Stimulated activated CD4-positive, alpha-beta T cell treated with anti-CD3 and anti-CD28 coated beads, Interleukin-1b, Interleukin-23, amount 100 ng/mL, for 1 hour (primary cell): ENCODE measurements at places on chromosomes 1 and 21.

- DNase-seq, result no peak
Observed at GRCh38 chr1:217495249-217495648, 135.6 kb downstream of the GPATCH2 start.

DNA sequence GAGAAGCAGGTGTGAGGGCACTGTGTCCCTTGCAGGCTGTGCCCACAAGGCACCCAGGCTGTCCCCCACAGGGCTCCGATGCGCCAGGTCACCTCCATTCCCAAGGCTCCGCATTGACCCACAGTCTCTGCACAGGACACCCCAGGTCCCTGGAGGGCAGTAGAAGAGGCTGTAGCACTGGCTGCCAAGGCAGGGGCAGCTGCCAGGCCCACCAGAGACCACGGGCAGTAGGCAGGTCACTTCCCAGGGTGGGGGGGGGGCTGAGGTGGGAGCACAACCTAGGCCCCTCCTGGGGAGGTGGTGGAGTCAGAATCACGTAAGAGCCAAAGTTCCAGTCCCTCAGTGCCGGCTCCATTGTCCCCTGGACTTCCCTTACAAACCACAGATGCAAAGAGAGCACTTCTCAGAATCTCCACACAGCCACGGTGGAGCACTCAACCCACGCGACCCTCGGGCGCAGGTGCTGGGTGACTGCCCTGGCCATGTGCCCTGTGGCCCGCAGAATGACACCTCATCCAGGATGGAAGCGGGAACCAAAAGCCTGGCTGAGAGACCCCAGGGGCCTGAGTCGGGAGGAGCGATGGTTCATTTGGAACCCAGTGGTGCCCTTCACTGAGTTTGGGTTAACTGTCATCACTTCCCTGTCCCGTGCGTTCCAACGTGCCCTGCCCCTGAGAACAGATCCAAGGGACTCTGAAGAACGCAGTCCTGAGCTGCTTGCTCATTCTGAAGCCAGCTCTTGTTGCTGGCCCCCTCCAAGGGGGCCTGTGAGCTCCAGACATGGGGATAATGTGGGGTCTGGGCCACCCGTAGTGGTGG is 69.7 kb upstream of the PDE9A start:
- DNase-seq, result no peak

DNA sequence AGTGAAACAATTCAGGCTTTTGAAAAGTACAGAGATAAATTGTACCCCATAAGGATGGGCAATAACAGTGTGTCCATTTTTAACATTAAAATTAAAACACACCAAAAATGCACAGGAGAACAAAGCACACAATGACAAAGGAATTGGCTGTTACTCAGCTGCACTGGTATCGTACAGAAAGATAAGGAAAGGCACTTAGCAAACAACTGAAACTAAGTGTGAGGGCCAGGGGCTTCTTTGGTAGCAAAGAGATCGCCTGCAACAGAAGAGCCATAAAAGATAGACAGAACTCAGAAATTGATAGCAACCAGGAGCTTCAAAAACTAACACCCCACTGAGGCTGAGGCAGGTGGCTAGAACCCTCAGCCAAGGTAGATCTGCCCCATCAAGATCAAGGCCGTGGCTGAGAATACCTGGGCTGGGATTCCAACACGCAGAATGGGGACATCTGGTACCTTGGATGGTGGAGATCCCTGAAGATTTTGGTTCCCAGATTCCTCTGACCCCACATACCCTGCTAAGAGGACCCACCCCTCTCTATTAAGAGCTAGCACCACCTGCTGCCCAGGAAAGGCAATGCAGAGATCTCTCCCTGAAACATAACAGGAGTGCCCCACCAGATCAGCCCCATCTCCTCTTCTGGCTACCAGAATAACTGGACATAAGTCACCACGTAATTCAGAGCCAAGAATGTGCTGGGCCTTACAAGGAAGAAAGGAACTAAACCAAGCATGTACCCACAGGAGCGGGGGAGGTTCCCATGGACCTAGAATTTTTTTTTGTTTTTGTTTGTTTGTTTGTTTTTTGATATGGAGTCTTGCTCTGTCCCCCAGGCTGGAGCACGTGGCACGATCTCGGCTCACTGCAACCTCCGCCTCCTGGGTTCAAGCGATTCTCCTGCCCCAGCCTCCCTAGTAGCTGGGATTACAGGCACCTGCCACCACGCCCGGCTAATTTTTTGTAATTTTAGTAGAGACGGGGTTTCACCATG is 16.2 kb downstream of the PLEKHO1 start:
- peak; percentile 23 for DNase-seq

DNA sequence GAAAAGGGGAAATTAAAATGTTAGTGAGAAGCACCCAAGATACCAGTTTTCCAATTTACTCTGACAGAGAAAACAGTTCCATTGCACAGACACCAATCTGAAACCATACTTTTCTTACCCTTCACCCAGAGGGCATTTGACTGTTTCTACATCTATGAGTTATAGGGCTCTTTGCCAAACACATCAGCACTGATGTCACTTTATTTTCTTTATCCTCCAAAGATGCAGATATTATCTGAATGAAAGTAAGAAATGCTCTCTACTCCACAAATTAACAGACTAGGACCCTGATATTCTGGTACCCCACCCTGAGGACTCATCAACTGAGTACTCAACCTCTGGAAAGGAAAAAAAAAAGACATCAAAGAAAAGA is 24.2 kb upstream of the PEX19 start:
- DNase-seq, result no peak

GRCh38 chr1:50423670-50424000 is 392 bp upstream of the DMRTA2 start:
- no peak for DNase-seq

DNA sequence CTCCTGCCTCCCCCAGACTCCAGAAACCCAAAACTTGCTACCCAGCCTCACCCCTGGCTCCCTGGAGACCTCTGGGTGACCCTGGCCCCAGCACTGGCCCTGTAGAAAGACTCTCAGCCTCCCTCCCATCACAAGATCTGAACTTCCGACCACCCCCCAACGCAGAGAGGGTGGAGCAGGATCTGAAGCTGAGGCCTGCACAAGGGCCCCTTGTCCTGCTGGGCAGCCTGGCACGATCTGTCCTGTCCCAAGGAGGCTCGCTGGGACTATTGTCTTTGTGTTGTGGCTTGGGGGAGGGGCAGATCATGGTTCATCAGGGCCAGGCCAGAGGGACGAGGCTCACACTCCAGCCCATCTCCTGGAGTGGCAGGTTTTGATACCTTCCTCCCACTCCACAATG is 20.0 kb downstream of the PHLDA3 start:
- no peak for DNase-seq

- no peak for DNase-seq
Observed at GRCh38 chr1:248733566-248733965, 22.0 kb downstream of the LYPD8 start.

DNA sequence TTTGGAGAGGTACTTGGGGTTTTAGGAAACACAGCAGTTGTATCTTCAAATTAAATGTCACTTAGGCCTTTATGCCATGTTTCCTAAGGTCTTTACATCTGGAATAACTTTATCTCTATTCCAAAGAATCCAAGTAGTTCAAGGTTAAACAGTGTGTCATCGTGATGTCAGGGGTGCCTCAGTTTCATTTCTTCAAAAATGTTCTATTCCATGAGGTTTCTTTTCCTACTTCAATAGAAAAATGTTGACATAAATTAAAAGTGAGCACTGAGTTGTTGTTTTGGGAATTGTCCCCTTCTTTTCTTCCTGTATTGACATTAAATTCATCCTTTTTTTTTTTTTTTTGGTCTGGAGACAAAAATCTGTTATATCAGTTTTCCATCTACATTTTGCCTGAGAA is 160.6 kb upstream of the C21orf91 start:
- DNase-seq, result no peak

- no peak for DNase-seq
Observed at GRCh38 chr1:221169447-221169889, 290.2 kb downstream of the HLX start.

GRCh38 chr1:228171221-228171891 is 5.8 kb downstream of the IBA57 start:
- DNase-seq, result no peak

DNA sequence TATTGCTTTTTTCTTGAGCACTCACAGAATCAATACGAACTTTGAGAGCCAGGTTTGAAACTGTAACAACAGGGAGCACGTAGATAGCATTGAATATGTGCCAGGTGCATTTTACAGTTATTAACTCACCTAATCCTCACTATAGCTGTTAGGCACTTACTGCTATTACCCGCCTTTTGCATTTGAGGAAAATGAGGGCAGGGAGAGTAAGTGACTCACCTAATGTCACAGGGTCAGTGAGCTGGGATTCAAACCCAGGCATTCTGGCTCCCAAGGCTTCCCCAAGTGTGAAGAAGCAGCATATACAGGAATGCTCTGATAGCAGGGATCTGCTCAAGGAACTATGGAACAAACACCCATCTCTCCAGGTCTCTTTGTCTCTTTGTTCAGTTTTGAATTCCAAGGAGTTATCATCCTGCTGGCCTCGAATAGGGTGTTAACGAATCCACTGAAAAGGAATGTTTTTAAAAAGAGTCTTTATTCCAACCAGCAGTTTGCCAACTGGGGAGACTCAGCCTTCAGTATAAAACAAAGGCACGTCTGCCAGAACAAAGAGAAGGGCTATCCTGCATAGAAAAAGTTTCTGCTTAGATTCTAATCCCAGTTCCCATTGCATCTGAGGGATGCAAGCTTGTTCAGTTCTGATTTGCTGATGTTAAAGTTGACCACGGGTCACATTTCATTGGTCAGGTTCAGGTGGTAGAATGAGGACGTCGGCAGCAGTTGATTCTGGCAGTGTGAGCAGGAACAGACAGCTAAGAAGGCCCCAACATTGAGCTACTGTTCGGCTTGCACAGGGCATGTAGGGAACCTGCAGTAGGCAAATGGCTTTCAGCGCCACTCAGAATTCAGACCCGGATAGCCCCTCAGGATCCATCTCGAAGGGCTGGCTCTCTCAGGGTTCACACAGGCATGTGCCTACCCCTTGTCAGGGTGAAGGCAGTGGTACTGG is 22.1 kb downstream of the TRIM67 start:
- no peak for DNase-seq

DNA sequence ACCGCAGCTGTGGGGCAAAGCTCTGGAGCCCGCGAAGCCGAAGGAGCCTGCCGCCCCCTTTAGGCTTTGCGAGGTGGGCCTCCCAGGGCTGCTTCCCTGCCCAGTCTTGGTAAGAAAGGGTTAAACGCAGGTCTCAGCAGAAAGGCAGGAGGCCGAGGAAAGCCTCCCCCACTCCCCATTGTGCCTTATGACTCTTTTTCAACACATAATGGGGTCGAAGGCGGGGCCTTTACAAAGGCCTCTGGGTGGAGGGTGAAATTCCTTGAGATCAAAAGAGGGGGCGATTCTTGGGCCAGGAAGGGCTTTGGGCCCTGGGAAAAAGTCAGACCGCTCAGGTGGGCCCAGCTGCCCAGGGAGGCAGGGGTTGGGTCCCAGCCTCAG is 880 bp downstream of the ALPL start:
- no peak for DNase-seq

DNA sequence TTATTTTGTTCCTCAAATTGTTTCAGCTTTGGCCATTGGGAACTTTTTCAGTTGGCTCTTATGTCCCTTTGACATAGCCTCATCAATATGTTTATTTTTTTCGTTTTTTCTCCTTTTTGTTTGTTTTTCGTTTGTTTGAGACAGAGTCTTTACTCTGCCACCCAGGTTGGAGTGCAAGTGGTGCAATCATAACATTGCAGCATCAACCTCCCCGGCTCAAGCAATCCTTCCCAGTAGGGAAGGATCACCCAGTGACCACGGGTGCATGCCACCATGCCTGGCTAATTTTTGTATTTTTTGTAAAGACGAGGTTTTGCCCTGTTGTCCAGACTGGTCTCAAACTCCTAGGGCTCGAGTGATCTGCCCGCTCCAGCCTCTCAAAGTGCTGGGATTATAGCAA is 8.1 kb downstream of the POLR3GL start:
- DNase-seq, result no peak

DNA sequence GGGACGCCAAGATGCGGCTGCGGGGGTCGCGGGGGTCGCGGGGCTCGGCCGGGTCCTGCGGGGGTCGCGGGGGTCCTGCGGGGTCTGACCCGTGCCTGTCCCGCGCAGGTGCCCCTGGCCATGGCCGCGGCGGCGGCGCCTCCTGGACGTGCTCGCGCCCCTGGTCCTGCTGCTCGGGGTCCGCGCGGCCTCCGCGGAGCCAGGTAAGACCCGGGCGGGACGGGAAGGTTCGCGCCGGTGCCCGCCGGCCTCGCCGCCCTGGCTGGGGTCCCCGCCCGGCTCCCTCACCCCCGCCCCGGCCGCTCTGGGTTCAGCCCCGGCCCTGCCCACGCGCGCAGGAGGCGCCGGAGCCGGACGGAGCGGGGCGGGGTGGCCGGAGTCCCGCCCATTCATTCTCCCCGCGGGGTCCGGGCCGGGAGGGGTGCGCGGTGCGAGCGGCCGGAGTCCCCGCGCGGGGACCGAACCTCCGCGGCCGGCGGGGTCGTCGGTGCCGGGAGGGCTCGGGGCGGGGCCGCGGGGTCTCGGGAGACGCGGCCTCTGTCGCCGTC is 380 bp downstream of the COL18A1 start:
- DNase-seq, result no peak

DNA sequence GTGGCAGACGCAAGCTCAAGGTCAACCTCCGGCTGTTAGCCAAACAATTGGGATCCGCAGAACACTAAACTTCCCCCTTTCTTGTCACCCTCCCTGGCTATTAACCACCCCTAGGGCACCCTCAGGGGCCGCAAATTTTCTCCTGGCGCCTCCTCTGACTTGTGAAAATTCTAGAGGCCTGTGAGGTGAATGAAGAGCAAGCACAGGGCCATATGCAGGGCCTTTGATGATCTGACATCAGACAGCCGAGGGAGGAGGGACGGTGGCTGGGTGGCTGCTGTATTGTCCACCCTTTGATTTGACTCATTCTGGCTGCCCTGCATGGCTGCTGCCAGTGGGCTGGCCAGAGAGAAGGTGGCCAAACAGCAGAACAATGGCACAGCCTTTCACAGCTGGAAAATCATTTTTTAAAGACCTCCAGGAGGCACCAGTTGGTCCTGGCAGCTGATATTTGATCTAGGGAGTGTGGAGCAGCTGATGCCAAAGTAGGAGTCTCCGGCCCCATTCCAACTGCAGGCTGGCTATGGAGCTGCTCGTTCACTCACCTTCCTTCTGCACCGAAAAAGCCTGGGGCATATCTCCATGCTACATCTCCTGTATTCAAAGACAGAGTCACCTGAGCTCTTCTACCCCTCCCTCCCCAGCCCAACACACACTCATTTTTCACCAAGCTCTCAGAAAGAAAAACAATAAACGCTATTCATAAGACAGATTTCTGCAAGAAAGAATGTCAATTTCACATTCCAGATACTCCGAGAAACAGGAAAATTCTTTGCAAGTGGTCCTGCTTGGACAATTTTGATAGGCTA is 44.9 kb upstream of the BARHL2 start:
- no peak for DNase-seq

GRCh38 chr1:32337855-32338636 is 2.0 kb upstream of the MARCKSL1 start:
- DNase-seq, result no peak

- no peak for DNase-seq
Observed at GRCh38 chr1:203663294-203663693, 36.7 kb downstream of the ATP2B4 start.

GRCh38 chr1:117205368-117205767 is 5.4 kb downstream of the VTCN1 start:
- DNase-seq, result no peak

DNA sequence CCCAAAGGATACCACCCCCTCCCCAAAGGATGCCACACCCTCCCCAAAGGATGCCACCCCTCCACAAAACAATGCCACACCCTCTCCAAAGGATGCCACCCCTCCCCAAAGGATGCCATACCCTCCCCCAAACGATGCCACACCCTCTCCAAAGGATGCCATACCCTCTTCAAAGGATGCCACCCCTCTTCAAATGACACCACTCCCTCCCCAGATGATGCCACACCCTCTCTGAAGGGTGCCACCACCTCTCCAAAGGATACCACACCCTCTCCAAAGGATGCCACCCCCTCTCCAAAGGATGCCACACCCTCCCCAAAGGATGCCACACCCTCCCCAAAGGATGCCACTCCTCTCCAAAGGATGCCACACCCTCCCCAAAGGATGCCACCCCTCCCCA is 21.6 kb upstream of the TRIM17 start:
- no peak for DNase-seq
